ENCODE measurements at places on chromosomes 5 and 9.
A peak's percentile ranks its signal among the peaks of the same experiment; 100 is the strongest.

DNA sequence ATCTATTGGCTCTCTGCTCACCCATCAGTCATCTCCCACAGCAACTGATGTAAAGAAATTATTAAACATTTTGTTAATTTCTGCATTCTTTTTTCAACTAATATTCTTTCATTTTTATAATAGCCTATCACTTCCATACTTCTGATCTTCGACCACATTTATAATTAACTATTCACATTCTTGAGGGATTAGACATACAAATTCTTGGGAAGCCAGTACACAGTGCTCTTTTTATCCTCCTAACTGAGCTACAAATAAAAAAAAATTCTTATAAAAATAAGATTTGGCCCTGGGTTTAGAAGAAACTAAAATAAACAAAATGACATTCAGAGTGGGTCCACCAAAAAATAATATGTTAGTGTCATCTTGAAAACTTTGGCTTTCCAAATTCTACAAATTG lies 103.7 kb upstream of the ITGA1 start:
- no peaks in the 10 kb centered on the region for H3K4me1 ChIP-seq
- no peak for DNase-seq
- H3K4me3 ChIP-seq, result no peak overlapping the region
- H3K27ac ChIP-seq, result no peak overlapping the region
- no peaks in the 10 kb centered on the region for H3K36me3 ChIP-seq

- no peak overlapping the region for H3K27ac ChIP-seq
- DNase-seq, result no peak
- no peaks in the 10 kb centered on the region for H3K36me3 ChIP-seq
- H3K27me3 ChIP-seq, result no peaks in the 10 kb centered on the region
- no peak overlapping the region for H3K4me3 ChIP-seq
Observed at GRCh38 chr5:113338628-113339027, 96.2 kb downstream of the TSSK1B start.

DNA sequence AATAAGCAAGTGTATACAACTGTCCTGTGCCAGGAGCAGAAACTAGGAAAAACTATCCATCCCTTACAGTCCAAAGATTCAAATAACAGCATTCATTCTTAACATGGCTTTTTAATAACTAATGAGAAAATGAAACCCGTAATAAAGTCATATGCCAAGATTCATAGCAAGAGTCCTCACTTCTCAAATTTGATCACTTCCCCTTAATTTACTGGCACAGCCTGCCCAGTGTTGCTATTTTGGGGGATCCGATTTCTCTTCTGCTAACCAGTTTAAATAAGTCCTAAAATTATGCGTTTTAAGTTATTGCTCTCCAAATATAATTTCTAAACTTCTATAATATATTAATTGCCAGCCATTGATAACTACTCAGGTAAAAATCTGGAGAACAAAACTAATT lies 177.0 kb upstream of the PTGER4 start:
- peaks cover 14% of the 10 kb centered on the region for H3K4me1 ChIP-seq
- H3K36me3 ChIP-seq, result no peaks in the 10 kb centered on the region
- H3K27me3 ChIP-seq, result no peaks in the 10 kb centered on the region
- no peak for DNase-seq
- no peak overlapping the region for H3K4me3 ChIP-seq

DNA sequence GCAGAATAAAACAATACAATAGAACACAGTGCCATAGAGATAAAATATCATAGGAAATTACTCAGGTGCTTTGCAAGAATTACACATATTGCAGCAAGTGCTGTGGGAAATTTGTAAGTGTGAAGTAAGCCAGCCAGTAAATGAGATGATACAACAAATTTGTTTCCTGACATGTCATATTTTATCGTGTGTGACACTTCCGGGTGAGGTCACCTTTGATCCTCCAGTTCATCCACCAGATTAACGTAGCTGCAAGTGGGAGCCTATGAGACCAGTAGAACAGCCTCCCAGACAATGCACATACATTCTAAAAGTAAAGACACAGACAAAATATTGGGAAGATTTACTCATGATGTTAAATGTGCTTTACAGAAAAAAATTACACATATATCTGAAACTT lies 72.2 kb downstream of the PRDM9 start:
- no peak for DNase-seq
- H3K36me3 ChIP-seq, result no peaks in the 10 kb centered on the region
- no peak overlapping the region for H3K4me3 ChIP-seq
- no peaks in the 10 kb centered on the region for H3K4me1 ChIP-seq
- H3K27ac ChIP-seq, result no peak overlapping the region

- no peak overlapping the region for H3K4me3 ChIP-seq
- no peak overlapping the region for H3K27ac ChIP-seq
- no peaks in the 10 kb centered on the region for H3K4me1 ChIP-seq
- no peaks in the 10 kb centered on the region for H3K27me3 ChIP-seq
Observed at GRCh38 chr5:121982146-121982892, 20.5 kb downstream of the SRFBP1 start.

DNA sequence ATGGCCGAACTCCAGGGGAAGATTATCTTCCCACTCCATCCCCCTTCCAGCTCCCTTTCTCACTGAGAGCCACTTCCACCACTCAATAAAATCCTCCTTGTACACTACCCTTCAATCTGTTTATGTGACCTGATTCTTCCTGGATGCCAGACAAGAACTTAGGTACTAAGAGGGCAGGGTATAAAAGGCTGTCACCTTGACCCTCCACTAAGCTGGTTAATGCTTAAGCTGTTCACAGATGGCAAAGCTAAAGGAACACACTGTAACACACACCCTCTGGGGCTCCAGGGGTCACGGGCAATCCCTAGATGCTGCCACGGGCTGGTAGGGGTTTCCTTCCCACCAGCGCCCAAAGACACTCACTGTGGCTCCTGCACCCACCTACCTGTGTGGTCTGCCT lies 58.6 kb upstream of the IL6ST start:
- H3K36me3 ChIP-seq, result no peaks in the 10 kb centered on the region
- H3K4me1 ChIP-seq, result peaks cover 7% of the 10 kb centered on the region
- peak overlapping the region; percentile 72 for H3K27ac ChIP-seq
- H3K27me3 ChIP-seq, result no peaks in the 10 kb centered on the region

GRCh38 chr9:129989740-129990139 lies 53.2 kb downstream of the FNBP1 start:
- DNase-seq, result no peak
- H3K4me1 ChIP-seq, result peaks cover 22% of the 10 kb centered on the region
- H3K4me3 ChIP-seq, result no peak overlapping the region
- peak overlapping the region; percentile 27 for H3K27ac ChIP-seq

GRCh38 chr5:2165615-2166305 lies 283.0 kb upstream of the IRX4 start:
- no peak for DNase-seq
- no peak overlapping the region for H3K27ac ChIP-seq
- no peak overlapping the region for H3K4me3 ChIP-seq
- no peaks in the 10 kb centered on the region for H3K4me1 ChIP-seq
- H3K36me3 ChIP-seq, result no peaks in the 10 kb centered on the region

GRCh38 chr5:107512029-107512428 lies 158.7 kb downstream of the EFNA5 start:
- no peaks in the 10 kb centered on the region for H3K4me1 ChIP-seq
- H3K36me3 ChIP-seq, result no peaks in the 10 kb centered on the region
- H3K4me3 ChIP-seq, result no peak overlapping the region
- no peak for DNase-seq
- H3K27me3 ChIP-seq, result no peaks in the 10 kb centered on the region
- H3K27ac ChIP-seq, result no peak overlapping the region

DNA sequence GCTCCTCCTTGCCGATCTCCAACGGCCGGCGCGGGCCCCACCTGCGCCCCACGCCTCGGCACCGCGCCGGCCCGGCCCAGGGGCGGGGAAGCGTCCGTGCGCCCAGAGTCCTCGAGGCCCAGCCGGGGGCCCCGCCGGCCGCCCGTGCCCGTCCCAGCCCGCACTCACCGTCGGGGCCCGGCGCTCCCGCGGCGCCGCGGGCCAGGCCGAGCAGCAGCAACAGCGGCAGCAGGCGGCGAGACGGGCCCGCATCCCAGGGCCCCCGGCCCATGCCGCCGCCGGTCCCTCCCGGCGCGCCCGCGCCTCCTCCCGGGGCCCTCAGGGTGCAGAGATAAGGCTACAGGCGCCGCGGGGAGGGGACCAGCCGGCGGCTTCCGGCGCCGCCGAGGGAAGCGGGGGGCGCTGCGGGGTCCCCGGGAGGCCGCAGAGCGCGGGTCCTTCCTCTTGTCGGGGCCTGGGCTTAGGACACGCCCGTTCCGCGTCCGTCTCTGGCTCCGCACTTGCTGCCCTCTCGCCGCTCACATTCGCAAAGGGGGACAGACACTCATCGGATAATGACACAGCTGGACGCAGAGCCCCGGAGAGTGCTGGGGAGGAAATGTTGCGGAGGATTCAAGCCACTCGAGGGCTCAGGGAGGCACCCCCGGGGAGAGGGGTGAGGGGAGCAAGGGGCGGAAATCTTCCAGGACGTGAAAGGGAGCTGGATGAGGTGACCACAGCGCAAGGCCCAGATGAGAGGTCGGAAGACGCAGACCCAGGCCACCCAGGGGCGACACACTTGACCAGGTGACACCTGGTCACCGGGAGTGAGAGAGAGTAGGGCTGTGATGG lies at the start of gene SUSD1:
TSS of gene SUSD1 (minus strand) at position 333 of the 831 bp plus-strand sequence. CDS start at position 271, 62 bp downstream.
- no peaks in the 10 kb centered on the region for H3K36me3 ChIP-seq
- DNase-seq, result peak; percentile 62
- H3K27me3 ChIP-seq, result no peaks in the 10 kb centered on the region
- H3K27ac ChIP-seq, result peak within 1 kb of the TSS; percentile 88

DNA sequence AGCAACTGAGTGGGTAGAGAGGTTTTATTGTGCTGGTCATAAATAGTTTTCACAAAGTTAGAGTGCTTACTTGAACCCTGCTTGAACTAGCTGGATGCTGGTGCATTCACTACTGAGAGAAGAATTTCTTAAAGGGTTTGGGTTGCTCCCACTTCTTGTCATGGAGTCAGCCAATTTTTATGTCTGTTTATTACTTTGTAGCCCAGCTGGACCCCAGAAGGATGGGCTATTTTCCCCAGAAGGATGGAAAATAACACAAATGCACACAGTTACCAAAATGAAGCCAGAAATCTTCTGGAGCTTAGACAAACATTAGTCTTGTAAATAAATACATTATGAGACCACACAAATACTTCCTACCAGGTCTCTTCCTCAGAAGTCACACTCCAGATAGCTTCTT lies 480.8 kb upstream of the TNC start:
- no peaks in the 10 kb centered on the region for H3K36me3 ChIP-seq
- no peaks in the 10 kb centered on the region for H3K27me3 ChIP-seq
- no peak overlapping the region for H3K4me3 ChIP-seq
- H3K27ac ChIP-seq, result no peak overlapping the region
- no peak for DNase-seq
- no peaks in the 10 kb centered on the region for H3K4me1 ChIP-seq

DNA sequence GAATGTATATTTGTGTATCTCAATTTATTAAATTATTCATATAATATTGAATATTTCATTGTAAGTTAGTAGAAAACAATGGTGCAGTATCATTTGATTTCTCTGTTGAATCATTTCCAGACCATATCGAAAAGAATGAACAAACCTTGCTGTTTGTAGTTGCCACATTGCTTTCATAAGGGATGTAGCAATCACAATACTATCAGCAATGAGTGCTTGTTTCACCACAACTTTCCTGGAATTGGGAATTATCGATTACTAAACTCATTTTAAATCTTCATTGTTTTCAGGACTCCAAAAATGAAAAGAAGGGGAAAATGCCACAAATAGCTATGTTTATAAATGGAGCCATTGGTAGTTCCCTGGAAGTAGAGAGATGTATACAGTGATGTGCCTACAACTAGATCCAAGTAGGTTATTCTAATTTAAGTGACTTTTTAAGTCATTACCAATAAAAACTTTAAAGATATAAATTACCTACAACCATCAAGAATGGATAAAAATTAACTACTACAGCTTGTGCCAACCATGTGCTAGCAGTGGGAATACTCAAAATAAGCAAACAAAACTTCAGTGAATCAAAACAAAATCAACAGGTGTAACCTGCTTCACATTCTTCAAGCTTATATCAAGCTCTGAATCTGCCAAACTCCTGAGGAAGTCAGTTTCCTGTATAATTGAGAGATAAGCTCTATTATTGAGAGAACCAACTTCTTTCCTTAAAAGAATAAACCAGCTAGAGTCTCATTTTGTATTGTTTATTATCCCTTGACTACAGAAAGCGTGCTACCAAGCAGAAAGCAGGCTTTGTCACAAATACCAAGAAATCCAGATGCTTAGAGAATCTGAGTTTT lies 358.6 kb downstream of the ADGRV1 start:
- DNase-seq, result no peak
- H3K4me1 ChIP-seq, result no peaks in the 10 kb centered on the region
- H3K27me3 ChIP-seq, result no peaks in the 10 kb centered on the region
- no peak overlapping the region for H3K4me3 ChIP-seq

DNA sequence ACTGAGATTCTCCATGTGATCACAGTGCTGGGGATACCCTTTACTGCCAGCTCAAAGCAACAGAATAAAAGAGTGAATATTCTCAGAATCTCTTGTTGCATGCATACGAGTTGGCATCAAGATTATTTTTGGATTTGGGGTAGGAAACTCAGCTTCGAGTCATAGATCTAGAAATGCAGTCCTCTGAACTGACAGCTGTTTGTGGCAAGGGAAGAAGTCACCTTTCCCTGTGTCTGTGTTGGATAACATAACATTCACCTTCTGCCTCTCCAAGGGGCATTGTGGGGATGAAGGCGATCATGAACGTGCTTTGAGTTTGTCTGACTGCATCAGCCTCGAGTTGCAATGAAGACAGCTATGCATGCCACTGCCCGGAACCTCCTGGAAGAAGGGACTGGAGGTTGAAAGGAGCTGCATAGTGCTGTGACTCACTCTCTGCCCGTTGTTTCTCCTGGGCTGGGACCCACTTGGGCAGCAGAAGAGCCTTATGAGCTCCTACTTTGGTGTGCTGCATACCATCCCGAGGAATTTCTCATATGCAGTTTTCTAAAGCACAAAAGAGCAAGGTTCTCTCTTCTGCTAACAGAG lies 231.7 kb downstream of the ARHGAP26 start:
- H3K27me3 ChIP-seq, result no peaks in the 10 kb centered on the region
- no peaks in the 10 kb centered on the region for H3K36me3 ChIP-seq
- peaks cover 4% of the 10 kb centered on the region for H3K4me1 ChIP-seq
- no peak overlapping the region for H3K4me3 ChIP-seq
- no peak for DNase-seq

- H3K4me3 ChIP-seq, result no peak overlapping the region
- H3K27me3 ChIP-seq, result no peaks in the 10 kb centered on the region
- DNase-seq, result no peak
- H3K4me1 ChIP-seq, result no peaks in the 10 kb centered on the region
Observed at GRCh38 chr9:20250791-20251190, 371.5 kb downstream of the MLLT3 start.

- no peak for DNase-seq
- H3K27ac ChIP-seq, result no peak overlapping the region
- no peak overlapping the region for H3K4me3 ChIP-seq
- H3K4me1 ChIP-seq, result no peaks in the 10 kb centered on the region
Observed at GRCh38 chr9:22238809-22239684, 207.6 kb upstream of the DMRTA1 start.

GRCh38 chr5:172411484-172412072 lies 42.7 kb downstream of the SH3PXD2B start:
- no peak for DNase-seq
- H3K36me3 ChIP-seq, result no peaks in the 10 kb centered on the region
- H3K4me1 ChIP-seq, result no peaks in the 10 kb centered on the region
- peak overlapping the region; percentile 65 for H3K27ac ChIP-seq
